ENCODE measurements at places on chromosomes 13 and 19.

- DNase-seq = no peak
Observed at GRCh38 chr13:110316196-110316595, 9.1 kb downstream of the COL4A2 start.

DNA sequence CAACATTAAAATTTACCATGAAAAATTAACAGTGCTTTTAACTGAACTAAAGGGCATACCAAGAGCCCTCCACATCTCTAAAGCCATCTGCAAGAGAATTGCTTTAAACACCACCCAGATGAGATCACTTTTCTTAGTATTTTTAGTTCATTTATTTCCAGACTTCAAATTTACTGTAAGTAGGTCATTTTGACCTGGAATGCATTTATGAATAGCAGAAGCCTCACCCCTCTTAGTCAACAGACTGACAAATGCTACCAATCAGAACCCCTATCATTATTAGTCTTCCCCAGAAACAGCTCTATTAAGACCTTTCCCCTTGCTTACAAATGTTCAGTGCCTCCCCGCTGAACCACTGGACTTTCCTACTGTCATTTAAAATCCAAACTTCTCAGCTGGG lies 27.3 kb downstream of the RUBCNL start:
- DNase-seq = no peak

- no peak for DNase-seq
Observed at GRCh38 chr13:104198801-104199200, 1132.6 kb upstream of the SLC10A2 start.

DNA sequence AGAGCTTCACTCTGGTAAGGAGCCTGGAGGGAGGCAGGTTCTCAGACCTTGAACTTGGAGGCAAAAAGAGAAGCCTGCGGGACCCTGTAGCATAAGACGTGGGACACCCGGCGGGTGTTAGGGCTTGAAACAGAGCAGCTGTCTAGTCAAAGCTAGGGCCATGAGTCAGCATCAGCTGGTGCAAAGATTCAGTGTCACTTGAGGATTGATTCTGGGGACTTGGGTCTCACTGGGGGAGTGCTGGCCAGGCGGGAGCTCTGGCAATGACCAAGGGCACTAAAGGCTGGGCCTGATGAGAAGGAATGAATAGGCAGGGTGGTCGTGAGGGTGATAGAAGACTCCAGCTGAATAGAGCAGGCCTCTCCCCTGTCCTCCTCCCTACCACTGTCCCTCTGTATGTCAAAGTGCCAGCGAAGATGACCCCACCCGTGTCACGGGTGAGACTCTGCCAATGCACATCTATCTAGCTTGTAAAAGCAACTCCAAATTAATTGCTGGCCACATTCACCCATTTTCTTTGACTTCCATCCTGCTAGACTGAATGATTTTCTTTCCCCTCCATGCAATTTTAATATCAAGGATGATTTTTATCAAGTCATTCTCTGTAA lies 97.1 kb downstream of the MBNL2 start:
- DNase-seq = peak; percentile 71

DNA sequence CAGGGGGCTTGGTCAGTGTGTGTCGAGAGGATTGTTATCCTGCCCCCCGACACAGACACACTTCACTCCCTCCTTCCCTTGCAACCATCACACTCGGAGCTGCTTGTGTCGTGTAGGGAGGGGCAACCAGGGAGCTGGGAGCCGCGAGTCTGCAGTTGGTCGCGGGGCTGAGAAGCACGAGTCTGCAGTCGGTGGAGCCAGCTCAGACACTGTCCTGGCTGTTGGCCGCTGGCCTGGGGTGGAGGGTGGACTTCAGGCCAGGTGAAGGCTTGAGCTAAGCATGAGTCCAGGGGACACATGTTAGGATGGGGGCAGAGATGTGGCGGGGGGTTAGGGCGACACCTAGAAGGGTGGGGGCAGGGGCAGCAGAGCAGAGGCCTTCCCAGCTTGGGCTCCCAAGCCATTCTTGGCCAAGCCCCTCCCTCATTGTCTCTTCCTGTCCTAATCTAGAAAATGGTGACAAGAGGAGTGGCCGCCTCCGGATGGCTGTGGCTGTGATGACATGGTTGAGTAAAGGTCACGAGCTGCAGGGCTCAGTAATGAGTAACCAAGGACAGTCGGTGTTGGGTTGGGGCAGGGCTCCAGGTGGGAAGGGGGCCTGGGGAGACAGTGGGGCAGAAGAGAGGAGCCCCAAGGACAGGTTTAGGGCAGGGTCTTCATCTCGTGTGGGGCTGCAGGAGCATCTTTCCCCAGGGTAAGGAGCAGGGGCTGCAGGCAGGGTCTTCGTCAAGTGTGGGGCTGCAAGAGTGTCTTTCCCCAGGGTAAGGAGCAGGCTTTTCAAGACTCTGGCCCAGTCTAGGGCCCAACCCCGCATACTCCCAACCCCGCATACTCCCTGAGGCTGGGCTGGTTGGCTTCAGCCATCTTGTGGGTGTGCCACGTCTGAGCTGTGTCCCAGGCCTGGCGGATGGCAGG lies 8.6 kb downstream of the PPP5C start:
- DNase-seq = peak; percentile 77

DNA sequence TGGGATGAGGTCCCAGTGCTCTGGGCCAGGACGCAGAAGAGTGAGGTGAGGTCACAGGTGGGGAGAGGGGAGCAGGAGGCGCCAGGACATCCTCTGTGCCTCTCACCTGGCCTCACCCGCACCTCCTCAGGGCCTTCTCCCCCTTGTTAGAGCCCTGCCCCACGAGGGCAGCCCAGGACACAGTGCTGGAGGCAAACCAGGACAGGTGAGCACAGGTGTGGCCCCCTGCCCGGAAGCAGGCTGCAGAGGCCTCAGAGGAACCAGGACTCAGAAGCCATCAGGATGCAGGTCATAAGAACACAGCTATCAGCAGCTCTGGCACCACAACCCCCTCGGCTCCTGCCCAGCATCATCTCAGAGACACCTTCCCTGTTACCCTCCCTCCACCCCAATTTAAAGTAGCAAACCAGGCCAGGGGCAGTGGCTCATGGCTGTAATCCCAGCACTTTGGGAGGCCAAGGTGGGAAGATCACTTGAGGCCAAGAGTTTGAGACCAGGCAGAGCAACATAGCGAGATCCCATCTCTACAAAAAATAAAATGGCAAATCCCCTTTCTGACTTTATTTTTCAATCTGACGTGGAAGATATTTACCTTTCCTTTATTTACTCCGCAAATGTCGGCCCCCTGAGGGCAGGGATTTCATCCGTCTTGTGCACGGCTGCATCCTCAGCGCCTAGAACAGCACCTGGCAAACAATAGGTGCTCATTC lies at the start of gene CEACAM16:
Gene CEACAM16, plus strand, starts transcription at position 660 of the 710 bp plus-strand sequence. CDS start 2,306 bp downstream, outside the sequence.
- DNase-seq = no peak

DNA sequence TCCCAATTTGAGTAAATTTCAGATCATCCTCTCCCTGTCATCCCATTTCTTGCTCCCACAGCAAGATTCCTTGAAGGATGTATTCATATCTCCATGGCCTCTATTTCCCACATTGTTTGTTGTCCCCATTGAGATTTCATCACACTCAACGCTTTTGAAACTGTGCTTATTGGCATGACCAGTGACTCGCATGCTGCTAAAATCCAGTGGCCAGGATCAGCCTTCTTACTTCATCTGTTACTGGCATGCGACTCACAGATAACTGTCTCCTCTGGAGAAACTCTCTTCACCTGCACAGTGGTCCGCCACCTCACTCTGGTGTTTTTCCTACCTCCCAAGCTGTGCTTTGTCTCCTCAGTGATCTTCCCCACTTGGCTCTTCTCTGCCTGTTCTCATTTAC lies 95.8 kb downstream of the WASF3 start:
- no peak for DNase-seq

DNA sequence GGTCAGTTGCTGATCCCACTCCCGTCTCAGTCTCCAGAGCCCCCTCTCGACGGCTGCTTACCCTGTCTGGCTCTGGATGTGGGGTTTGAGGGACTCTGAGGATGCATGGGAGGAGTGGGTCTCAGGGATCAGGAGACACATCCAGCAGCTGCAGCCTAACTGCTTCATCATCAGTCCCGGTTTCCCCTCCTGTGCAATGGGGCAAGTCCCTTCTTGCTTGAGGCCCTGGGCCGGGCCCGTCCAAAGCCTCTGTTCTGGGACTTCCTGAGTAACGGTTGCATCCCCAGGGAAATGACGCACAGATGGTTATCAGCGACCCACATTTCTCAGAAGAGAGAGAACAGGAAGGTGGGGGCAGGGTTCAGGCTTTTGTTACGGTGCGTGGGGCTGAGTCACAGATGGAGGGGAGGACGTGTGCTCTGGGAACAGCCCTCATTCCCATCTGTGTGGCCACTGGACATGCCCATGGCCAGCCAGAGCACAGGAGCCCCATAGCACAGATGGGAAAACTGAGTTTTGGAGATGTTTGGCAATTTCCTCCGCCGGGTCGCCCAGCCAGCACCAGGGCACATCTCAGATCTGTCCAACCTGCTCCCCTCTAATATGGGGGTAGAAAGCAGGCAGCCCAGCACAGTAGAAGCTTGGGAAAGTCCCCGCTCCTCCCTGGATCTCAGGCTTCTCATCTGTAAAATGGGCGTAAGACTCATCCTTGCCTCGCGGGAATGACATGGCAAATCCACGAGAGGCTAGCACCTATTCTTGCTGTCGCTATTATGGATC lies 19.3 kb downstream of the GNA15 start:
- DNase-seq = peak; percentile 94

DNA sequence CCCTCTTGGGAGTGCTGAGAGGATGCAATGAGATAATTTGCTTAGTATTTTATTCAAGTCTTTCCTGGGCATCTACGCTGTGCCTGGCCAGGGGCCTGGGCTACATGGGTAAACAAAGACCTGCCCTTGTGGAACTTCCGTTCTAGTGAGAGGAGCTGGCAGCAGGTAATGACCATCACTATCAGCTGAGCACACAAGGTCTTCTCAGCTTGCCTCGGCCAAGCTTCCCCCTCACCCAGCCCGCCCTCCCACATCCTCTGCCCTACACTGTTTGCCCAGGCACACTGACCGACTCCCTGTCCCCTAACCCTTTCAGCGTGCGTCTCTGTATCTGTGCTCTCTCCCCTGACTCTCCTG lies 8.6 kb upstream of the FKRP start:
- no peak for DNase-seq

DNA sequence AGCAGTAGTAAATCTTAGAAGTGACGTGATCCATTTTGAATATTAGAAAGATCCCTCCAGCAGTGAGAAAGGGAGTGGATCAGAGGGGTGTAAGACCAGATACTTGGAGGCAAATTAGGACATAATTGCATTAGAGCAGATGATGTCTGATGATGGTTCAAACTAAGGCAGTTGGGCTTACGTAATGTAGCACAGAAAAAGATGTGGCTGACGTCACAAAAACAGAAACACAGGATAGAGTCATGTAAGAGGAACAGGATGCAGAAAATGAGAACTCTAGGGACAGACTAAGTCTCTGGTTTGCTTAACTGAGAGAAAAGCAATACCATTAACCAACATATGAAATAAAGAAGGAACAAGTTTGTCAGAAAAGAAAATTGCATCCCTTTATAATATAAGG lies 392.5 kb upstream of the DACH1 start:
- DNase-seq = no peak

GRCh38 chr13:59743195-59743594 lies 420.5 kb downstream of the DIAPH3 start:
- DNase-seq = no peak

GRCh38 chr13:91144054-91144453 lies 203.4 kb upstream of the MIR17HG start:
- DNase-seq = no peak

- no peak for DNase-seq
Observed at GRCh38 chr13:42247883-42248282, 24.1 kb upstream of the AKAP11 start.

GRCh38 chr13:98508280-98508679 lies 68.6 kb downstream of the STK24 start:
- DNase-seq = no peak

GRCh38 chr13:109569958-109570711 lies 216.2 kb downstream of the IRS2 start:
- DNase-seq = no peak

DNA sequence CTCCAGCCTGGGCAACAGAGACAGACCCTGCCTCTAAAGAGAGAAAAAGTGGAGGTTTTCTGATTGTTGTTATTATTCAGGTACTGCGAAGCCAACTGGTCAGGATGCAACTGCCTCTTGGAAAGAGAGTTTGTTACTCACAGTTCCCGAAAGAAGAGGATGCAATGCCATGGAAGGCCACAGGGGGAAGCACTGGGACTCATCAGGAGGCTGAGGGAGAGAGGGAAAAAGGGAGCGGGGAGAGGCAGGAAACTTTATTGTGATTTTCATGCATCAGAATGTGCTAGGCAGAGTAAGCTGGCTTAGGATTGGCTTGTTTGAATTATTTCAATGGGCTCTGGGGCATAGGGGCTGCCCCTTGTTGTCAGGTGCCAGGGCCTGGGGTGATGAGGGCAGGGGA lies 27.6 kb downstream of the MYO9B start:
- peak; percentile 48 for DNase-seq

DNA sequence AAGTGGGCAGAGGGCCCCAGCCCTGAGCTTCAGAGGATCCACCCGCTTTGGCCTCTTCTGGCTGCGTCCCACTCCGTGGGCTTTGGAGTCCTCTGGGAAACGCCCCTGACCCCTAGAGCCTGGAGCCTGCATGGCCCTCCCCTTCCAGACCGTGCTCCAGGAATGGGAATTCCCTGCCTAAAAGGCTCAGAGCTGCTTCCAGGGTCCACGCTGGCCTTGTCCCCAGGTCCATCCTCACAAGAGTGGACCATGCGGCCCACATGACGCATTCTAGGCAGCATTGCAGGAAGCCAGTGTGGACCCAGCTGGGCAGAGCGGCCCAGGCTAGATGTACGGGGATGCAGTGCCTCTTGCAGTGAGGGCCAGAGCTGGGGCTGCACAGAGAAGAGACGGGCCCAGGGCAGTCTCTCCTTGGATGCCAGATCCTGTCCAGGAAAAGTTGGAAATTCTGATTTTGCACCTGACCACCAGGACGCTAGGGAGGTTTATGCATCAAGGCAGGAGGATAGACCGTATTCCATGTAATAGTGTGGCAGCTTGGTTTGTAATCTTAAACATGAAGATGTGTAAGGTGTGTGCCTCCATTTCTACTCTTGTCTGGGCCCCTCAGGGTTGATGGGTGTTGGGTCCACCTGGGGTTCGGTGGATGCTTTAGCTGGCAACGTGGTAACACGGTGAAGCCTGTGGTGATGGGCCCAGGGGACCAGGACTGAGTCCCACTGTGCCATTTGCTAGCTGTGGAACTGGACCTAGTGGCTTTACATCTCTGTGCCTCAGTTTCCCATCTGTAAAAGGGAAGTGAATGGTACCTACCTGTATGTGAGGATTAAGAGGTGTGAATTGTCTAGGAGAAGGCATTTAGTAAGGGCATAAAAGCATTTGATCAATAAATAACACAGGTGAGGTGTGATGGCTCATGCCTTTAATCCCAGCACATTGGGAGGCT lies 14.8 kb upstream of the FXYD3 start:
- DNase-seq = no peak

- DNase-seq = no peak
Observed at GRCh38 chr13:26710166-26710565, 50.4 kb downstream of the GPR12 start.

DNA sequence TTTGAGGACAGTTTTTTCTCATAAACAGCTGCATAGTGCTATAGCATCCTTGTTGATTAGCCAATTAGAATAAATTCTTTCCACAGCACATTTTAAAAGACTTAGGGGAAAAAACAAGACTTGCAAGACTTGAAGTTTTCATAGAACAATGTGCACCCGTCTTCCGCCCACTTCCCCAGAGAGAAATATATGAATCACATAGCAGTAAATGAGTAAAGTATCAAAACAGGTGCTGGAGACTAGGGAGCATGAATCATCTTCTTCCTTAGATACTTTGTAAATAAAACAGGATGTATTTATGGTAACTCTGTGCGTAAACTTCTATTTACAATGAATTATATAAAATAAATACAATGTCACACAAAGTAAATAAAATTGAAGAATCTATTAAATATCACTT lies 75.1 kb downstream of the COL4A2 start:
- DNase-seq = no peak

Measured in adrenal gland (tissue), 19 donors.